Psoas muscle (tissue), 8 donors: ENCODE measurements at places on chromosomes 5 and 9. TPM values are rescaled to one million over a fixed set of nuclear protein-coding genes. Genes with fewer than 3 reads are reported as not detected.

DNA sequence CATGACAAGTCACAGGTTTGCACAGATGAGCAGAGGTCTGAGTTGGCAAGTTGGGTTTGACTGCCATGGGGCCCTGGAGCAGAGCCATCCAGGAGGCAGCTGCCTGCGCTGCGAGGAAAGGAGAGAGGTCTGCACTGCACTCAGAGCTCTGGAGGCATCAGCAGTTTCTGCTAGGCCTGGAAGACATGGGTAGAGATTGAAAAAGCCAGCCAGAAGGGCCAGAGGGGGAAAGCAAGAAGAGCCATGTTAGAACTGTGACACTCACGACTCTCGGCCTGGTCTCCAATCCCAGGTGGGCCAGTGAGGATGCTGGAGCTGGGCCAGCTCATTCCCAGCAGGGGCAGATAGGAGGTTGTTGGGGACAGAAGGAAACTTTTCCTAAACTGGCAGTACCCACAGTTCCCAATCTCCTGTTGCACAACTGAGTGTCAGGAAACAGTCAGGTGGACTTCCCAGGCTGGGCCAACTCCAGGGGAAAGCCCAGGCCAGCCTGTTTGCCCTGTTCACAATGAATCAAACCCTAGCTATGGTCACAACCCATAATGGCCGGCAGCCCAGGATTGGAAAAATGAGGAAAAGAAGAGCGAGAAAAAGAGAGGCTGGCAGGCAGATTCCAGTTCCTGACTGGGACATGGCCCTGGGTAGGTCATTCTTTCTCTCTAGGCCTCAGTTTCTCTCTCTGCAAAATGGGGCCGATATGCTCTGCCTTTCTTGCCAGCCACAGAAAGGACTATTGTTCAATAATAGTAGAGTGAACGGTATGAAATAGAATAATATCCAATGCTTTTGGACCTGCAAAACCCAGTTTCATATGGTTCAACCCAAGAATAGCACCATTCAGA lies 7.8 kb upstream of the ORM1 start:
- no peak overlapping the region for H3K27ac ChIP-seq
- no peaks in the 10 kb centered on the region for H3K27me3 ChIP-seq
- no peak for DNase-seq
- H3K4me1 ChIP-seq, result no peaks in the 10 kb centered on the region
- H3K4me3 ChIP-seq, result no peak overlapping the region

The FSTL4 gene
- 0.24 TPM for total RNA-seq

DNA sequence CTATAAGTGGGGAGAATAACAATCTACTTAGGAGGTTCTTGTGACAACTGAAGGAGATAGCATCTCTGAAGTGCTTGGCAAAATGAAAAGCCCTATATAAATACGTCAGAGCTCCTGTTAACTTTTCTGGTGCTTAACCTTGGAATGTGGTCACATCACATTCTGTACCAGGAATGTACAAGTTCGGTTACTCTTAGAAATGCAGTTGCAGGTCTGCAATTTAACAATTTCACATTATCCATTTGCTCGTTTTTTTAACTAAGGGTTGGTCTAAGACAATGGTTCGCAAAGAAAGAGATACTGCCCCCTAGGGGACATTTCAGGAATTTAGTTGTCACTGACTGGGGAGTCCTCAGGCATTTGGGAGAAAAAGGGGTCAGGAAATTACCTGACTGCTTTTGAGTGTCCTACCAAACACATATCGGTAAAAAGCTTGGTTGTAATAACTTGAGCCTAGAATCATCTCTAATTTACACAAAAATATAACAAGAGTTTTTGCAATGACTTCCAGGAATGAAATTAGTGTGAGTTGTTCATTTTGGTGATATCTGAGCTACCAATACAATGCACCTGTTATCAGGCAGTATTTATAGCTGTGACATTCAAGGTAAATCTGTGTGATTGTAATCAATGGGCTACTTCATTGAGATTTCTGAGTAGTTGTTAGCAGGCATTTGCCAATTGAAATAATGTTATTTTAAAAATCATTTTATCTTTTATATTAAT lies 5.4 kb upstream of the HBEGF start:
- no peak overlapping the region for H3K27ac ChIP-seq
- H3K36me3 ChIP-seq, result no peaks in the 10 kb centered on the region
- no peaks in the 10 kb centered on the region for H3K27me3 ChIP-seq
- peaks cover 28% of the 10 kb centered on the region for H3K4me1 ChIP-seq
- H3K4me3 ChIP-seq, result no peak overlapping the region
- no peak for DNase-seq

The ZNF782 gene
- total RNA-seq, result 2.8 TPM

The TRIP13 gene
- 0.81 TPM for total RNA-seq

DNA sequence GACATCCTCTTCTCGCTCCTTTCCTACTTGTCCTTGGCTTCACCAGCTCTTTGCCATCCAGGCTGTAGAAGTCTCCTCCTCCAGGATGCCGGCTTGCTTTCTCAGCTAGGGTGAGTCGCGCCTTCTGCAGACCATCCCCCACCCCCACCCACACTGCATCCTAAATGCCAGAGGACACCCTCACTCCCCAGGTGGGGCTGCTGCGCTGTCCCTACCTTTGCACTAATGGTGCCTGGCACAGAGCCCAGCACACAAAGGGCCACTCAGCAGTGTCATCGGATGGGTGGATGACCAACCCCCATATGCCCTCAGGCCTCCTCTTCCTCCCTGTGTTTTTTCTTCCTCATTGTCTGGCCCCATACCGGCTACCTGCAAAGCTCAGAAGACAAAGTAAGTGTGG lies 14.8 kb downstream of the IL9 start:
- H3K27me3 ChIP-seq, result no peaks in the 10 kb centered on the region
- DNase-seq, result no peak
- peaks cover 17% of the 10 kb centered on the region for H3K4me1 ChIP-seq
- no peaks in the 10 kb centered on the region for H3K36me3 ChIP-seq
- H3K4me3 ChIP-seq, result no peak overlapping the region
- no peak overlapping the region for H3K27ac ChIP-seq

GRCh38 chr5:29697785-29698414 lies 1495.6 kb upstream of the CDH6 start:
- no peak for DNase-seq
- no peaks in the 10 kb centered on the region for H3K27me3 ChIP-seq
- H3K27ac ChIP-seq, result no peak overlapping the region
- H3K4me1 ChIP-seq, result no peaks in the 10 kb centered on the region

DNA sequence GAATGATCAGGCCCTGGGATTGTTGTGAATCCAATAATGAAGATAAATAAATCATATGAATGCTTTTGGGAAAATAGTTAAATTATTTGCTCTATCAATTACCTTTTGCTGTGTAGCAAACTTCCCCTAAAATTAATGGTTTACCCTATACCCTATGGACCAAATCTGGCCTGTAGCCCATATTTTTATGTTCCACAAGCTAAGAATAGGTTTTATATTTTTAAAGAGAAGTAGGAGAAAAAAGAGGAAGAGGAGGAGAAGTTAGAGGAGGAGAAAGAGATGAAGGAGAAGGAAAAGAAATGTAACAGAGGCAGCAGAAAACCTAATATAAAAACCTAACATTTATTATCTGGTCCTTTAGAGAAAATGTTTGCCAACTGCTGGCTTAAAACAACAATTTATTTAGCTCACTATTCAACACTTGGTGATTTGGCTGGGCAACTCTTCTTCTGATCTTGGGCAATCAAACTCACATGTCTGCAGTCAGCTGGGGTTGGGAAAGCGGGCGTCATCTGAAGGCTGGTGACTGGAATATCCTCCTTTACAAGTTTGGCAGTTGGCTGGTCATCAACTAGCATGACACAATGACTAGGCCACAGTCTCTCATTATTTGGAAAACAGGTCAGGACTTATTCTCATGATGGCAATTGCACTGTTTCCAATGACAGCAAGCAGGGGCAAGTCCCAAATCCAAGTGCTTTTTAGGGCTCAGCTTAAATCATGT lies 522.9 kb downstream of the RASEF start:
- H3K36me3 ChIP-seq, result no peaks in the 10 kb centered on the region
- H3K27me3 ChIP-seq, result peaks cover 3% of the 10 kb centered on the region
- no peak overlapping the region for H3K27ac ChIP-seq
- no peak overlapping the region for H3K4me3 ChIP-seq

GRCh38 chr5:127298036-127298429 lies 7.4 kb downstream of the MEGF10 start:
- no peaks in the 10 kb centered on the region for H3K4me1 ChIP-seq
- no peak overlapping the region for H3K4me3 ChIP-seq
- H3K36me3 ChIP-seq, result no peaks in the 10 kb centered on the region
- no peak for DNase-seq
- H3K27ac ChIP-seq, result no peak overlapping the region
- no peaks in the 10 kb centered on the region for H3K27me3 ChIP-seq

The MARVELD2 gene
- 0.25 TPM for total RNA-seq

DNA sequence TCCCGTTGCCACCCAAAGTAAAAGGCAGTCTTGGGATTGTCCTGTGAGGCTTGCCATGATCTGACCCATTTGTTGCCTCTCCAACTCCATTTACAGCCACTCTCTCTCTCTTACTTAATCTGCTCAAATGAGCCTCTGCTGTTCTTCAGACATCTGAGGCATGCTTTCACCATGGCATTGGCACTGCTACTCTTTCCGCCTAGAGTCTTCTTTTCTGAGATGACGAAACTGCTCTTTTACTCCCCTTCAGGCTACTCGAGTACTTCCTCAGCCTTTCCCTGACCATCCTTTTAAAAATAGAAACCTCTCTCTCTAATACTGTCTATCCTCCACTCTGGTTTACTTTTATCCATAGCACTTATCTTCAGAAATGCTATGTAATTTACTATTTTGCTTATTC lies 9.0 kb downstream of the FOCAD start:
- H3K36me3 ChIP-seq, result no peaks in the 10 kb centered on the region
- H3K4me1 ChIP-seq, result peaks cover 24% of the 10 kb centered on the region
- no peak for DNase-seq
- no peak overlapping the region for H3K4me3 ChIP-seq
- no peaks in the 10 kb centered on the region for H3K27me3 ChIP-seq

The C8G gene
- total RNA-seq, result 5.1 TPM

DNA sequence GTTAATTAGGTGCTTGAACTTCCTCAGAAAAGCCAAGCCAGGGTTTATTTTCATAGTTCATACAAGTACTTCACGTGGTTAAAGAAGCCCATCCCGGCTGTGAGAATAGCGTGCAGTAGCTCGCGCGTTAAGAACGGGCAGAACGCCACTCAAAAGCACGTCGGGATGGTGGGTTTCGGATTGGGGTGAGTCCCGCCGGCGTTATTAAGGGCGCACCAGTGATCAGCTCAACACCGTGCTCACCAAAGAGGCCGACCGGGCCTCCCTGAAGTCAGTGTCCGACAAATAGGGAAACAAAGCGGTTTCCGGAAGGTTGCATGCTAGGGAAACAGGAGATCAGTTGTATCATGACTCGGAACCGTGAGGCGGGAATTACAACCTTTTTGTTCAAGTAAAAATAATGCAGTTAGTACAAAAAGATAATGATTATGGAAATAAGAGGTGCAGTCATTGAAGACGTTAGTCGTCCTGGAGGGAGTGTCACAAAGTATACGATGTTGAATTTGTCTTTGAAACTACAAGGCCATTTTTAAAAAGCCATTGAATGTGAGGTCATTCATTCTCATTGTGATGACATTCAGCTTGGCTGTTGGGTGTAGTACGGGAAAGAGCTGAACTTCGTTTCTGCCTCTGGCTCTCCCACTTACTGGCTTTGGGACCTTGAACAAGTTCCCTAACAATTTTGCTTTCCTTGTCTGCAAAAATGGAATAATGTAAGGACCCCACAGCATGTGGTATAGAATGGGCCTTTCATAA lies 992 bp downstream of the SETD9 start:
- H3K4me3 ChIP-seq, result peak overlapping the region; percentile 82
- DNase-seq, result peak; percentile 51
- no peaks in the 10 kb centered on the region for H3K36me3 ChIP-seq
- peak overlapping the region; percentile 96 for H3K27ac ChIP-seq
- peaks cover 9% of the 10 kb centered on the region for H3K4me1 ChIP-seq

GRCh38 chr5:119386596-119387344 lies 31.0 kb downstream of the TNFAIP8 start:
- DNase-seq, result no peak
- H3K4me3 ChIP-seq, result no peak overlapping the region
- H3K36me3 ChIP-seq, result no peaks in the 10 kb centered on the region
- no peaks in the 10 kb centered on the region for H3K4me1 ChIP-seq
- H3K27ac ChIP-seq, result no peak overlapping the region
- H3K27me3 ChIP-seq, result no peaks in the 10 kb centered on the region

DNA sequence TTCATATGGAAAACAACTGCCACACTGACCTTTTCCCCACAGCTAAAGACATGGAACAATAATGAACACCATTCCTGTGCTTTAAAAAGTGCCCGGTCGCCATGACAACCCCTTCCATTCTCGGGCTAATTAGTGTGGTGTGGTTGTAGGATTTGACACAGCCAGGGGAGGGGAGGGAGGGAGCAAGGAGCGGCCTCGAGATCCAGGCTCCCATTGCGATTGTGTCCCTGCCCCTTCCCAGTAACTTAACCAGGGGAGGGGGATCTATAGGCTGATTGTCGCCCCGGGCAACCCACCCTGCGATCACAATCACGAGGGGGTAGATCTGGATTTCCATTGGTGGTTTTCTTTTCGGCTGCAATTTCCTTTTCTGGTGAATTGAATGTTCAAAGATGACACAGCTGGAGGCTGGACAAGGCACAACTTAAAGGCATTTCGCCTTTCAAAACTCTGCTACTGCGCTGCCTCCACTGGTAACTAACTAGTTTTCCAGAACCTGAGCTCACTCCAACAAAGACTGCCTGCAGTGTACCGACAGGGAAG lies 96.7 kb upstream of the RETREG1 start:
- DNase-seq, result no peak
- H3K27ac ChIP-seq, result no peak overlapping the region
- H3K36me3 ChIP-seq, result no peaks in the 10 kb centered on the region
- H3K4me1 ChIP-seq, result no peaks in the 10 kb centered on the region

DNA sequence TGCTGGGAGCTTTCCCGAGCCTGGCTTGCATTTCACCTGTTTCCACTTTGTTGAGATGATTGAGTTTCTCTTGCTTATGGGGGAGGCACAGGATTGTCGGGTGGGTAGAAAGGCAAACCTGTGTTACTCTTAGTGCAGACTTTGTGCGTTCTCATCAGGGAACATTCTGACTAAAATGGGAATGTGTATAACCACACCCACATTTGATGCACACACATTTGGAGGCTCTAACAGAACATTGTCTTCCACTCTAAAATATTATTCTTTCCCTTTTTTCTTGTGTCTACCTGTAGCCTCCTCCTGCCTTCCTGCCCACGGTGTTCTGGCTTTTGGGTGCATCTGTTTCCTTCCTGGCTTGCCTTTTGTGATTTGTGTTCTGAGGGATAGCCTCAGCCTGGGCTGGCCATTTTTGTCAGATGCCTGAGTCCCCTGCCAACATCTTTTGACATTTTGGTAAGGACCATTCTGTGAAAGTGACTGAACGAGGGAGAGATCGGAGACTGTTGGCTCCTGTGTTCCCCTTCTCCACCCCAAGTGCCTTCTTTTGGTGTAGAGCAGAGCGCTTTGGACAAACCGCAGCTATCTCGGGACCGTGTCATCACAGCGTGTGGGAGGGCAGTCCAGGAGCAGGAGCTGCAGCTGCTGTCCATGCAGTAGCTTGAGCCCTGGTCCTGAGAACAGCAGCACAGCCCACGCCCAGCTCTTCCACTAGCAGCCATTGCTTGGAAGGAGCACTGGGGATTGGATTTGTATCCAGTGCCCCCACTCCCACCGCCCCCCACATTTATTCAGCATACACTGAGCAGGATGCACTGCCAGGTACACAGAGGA lies 101.4 kb downstream of the ARHGAP26 start:
- H3K27me3 ChIP-seq, result no peaks in the 10 kb centered on the region
- H3K36me3 ChIP-seq, result no peaks in the 10 kb centered on the region
- H3K4me1 ChIP-seq, result peaks cover 16% of the 10 kb centered on the region
- no peak overlapping the region for H3K4me3 ChIP-seq
